Activated CD4-positive, CD25-positive, alpha-beta regulatory T cell treated with anti-CD3 and anti-CD28 coated beads, Interleukin-2, amount 50 U/mL, for 72 hours (primary cell): ENCODE measurements at places on chromosomes 12 and 14.

- DNase-seq = no peak
These were observed 2.4 kb upstream of the ERC1 start for GRCh38 chr12:988646-989045.

- DNase-seq = no peak
These were observed 238.0 kb upstream of the DDHD1 start for GRCh38 chr14:53391156-53391555.

DNA sequence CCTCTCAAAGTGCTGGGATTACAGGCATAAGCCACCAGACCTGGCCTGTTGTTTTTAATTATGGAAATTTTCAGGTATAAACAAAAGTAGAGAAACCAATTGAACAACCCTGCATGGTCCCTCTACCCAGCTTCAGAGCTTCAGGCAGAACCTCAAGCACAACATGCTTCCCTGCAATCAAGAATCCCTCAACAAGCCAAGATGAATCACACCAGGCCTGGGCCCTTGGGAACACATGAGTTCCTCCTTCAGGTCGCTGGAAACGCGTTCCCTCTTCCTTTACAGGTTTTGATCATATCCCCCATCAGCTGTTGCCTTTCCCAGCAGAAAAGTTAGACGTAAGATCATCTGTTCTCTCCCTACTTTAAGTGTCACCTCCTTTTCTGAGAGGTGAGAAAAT, 20.5 kb upstream of the CORO1C start:
- no peak for DNase-seq

GRCh38 chr14:63972323-63972932, 119.6 kb downstream of the SYNE2 start:
- DNase-seq = no peak

GRCh38 chr12:109879351-109880042, 844 bp downstream of the GLTP start:
- DNase-seq = no peak

DNA sequence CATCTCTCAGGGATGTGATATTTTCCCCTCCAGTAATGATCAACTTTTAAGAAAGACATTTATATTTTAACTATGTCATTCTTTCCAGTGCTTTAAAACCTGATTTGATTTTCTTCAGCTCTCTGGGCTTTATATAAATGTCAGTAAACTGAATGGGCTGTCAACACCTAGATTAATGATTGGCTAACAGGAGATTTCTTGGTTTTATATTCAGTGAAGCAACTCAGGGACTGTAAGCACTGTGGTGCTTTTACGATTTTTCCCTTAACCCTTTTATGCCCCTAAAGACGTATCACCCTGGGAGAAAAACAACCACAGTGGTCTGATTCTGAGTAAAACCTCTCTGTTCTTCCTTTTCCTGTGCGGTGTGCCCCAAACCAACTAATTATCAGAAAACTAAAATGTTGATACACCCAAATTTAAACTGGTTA, 38.0 kb downstream of the PTGER2 start:
- no peak for DNase-seq

GRCh38 chr12:124433147-124433874, 134.1 kb downstream of the NCOR2 start:
- no peak for DNase-seq

- no peak for DNase-seq
These were observed 867.2 kb downstream of the BCL11B start for GRCh38 chr14:98404811-98405210.

- DNase-seq = no peak
These were observed 41.2 kb downstream of the COCH start for GRCh38 chr14:30915596-30915995.

DNA sequence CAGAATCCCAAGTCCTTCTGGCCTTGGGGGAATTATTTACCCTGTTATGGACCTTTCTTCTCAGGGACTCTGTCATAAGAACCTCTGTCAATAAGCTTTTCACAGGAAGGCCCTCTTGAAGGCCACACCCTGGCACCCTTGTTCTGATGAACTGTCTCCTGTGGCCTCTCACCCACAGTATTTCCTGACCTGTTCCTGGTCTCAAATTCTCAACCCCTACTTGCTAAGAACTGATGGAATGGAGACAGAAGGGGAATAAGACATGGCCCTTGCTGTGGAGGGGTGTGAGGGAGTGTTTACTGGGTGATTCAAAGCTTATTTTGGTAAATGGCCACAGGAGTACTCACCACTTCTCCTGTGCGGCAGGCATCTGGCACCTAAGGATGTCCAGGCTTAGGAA, 1082.9 kb downstream of the BCL11B start:
- DNase-seq = no peak

DNA sequence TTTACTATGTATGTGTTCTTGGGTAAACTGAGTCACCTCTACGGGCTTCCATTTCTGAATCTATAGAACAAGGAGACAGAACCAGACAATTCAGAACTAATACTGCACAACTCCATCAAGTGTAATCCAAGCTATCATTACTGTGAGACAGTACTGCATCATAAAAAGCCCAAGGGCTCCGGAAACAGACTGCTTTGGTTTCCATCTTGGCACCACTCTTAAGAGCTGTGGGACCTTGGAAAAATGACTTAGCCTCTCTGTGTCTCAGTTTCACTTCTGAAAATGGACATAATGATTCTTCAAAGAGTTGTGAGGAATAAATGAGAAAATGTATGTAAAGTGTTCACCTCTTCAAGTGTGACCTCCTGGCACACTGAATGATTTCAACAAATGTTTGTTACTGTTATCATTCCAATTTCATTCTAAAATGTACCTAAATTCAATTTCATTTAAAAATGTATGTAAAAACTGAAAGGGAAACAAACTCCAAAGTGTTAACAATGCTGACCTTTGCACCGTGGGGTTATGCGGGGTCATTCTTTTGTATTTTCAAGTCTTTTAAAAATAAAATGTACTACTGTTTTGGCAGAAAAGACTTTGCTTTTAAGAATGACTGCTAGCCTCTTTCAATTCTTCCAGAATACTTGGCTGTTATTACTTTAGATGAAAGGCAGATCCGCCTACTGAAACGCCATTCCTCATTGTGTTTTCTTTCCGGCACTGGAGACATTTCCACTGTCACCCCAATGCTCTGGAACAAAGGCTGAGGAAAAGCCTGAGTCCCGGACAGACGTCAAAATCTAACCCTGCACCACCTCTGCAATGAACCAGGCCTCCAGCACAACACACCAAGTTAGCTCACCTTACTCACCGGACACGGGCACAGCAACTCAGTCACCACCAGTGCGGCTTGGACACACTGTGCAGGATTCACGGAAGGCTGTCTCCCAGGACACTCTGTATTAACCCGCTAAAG, 62.8 kb downstream of the TMCC3 start:
- DNase-seq = no peak

GRCh38 chr12:104752881-104753280, 205.2 kb downstream of the SLC41A2 start:
- no peak for DNase-seq

GRCh38 chr14:70189456-70190077, 816 bp upstream of the SLC8A3 start:
- no peak for DNase-seq

DNA sequence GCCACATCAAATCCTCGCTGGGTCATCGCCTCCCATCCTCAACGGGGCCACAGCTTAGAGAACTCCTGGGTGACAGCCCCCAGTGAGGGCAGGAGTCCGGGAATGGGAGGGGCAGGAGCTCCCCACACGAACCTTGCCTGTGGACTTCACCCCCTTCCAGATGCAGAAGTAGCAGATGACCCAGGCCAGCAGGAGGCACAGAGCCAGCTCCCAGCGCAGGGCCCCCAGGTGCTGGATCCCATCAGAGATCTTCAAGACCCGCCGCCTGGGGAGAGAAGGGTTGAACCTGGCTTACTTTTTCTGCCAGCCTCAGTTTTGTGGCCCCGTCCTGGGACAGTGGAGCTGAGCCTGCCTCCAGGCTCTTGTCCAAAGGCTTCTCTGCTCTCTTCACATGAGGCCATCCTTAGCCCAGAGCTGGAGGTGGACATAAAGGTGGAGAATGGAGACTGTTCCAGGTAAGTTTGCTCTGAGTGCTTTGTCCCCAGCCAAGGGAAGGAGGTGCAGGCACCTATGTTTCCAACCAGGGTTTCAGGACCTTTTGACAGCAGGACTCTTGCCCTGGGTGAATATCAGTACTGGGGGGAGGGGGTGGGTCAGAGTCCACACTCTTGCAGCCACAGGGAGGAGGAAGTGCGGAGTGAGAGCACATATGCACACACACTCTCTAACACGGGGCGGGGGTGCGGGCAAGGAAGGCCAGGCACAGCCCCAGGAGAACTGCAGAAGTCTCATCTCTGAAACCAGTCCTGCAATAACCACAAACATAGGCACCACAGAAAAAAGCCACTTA, 23.3 kb upstream of the SLC6A12 start:
- DNase-seq = no peak

GRCh38 chr14:35133542-35134328, 11.4 kb downstream of the PRORP start:
- no peak for DNase-seq

DNA sequence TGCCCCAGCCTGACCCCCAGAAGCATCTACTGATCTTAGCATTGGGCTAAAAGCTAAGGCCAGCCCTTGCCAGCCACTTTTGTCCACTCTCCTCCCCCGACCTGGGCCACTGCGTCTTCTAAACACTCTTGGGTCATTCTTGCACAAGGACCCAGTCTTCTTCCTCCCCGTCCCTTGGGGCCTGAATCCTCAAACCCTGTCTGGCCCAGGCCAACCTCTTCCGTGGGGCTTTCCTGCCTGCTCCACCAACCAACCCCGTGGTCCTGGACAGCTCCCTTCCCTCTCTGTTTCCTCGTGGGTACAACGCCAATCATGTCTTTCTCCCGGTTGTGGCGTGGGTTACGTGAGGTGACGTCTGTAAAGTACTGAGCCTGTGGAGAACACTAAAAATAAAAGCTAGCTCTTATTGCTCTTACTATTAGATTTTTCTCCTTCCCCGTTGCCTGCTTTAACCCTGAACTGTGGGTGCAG, 21.5 kb downstream of the FAM222A start:
- no peak for DNase-seq

DNA sequence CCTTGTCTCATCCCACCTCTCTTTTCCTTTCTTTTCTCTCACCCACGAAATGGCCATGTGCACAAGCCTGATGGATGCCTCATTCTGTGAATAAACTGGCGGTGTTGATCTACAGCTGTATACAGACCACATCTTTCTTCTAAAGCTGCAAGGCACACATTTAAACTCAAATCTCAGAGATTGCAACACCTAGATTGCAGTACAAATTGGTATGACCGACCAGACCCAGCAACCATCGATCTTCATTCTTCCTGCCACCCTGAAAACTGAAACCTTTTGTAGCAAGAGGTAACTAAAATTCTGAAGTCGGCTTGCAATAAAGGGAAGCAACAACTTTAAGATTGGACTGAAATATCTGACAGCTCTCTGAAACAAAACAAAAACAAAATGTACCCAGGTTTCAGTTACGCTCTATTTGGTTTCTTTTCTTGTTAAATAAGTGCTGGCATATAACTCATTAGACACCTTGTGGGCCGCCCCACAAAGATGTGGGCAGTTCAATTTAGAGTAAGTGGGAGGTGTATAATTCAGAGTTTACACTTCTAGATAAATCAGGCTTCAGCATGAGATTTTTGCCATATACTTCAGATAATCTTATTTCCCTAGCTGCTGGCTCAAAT, 390.0 kb upstream of the NOVA1 start:
- no peak for DNase-seq

GRCh38 chr12:52130711-52131110, 51.2 kb downstream of the SMIM41 start:
- DNase-seq = no peak

DNA sequence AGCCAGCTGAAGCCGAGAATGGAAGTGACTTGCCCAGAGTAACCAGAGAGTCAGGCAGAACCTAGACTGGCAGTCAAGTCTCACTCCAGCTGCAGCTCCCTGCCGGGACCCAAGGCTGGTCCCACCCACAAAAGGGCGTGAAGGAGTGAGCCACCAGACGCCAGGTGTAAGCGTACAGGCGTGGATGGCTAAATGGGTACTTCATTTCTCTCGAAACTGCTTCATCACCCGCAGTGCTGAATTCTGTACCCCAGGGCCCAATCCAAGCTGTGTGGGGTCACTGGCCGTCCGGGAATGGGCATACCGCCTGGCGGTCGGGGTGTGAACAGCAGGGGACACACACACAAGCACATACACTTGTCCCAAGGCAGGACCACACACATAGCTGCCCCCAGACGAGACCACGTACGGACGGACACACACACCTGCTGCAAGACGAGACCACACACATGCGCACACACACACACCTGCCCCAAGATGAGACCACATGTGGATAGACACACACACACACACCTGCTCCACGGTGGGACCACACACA, 34.8 kb downstream of the DEGS2 start:
- DNase-seq = no peak

DNA sequence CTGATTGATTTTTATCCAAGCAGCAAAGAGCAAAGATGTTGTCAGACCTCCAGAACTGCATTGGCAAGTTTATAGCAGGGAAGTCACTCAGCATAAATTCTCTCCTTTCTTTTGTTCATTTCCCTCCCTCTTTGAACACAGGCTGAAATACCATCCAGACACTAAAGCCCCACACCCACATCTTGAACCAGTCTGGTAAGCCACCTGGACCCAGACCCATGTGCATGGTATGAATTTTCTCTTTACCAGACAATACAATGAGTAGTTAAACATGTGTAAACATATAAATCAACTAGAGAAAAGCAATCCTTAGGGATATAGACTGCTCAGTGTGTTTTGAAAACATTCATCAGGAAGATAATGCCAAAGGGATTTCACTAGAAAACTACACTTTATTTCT, 488.3 kb upstream of the FLRT2 start:
- no peak for DNase-seq

- DNase-seq = no peak
These were observed 98.1 kb downstream of the PHETA1 start for GRCh38 chr12:111270774-111271173.

DNA sequence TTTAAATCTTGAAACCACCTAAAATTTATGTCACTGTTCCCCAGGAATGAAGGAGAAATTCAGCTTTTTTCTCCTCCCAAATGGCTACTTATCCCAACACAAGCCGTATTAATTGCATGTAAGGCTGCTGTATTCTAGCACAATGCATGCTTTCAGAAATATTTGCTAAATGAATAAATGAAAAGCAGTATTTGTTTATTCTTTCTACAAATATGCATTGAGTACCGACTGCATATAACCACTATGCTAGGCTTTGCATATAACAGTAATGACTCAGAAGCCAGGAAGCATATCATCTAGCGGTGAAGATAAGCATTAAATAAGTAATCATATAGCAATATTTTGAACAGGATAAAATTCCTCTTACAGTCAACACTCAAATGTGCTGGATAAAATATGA, 5.7 kb upstream of the LRR1 start:
- DNase-seq = no peak

GRCh38 chr12:45357539-45358417, 141.9 kb downstream of the ANO6 start:
- no peak for DNase-seq

GRCh38 chr12:100356644-100357223, at the start of gene SLC17A8:
Gene SLC17A8, plus strand, starts transcription at chr12:100357074. Its CDS starts 318 bp downstream, at chr12:100357392.
- no peak for DNase-seq

- no peak for DNase-seq
These were observed 292.9 kb downstream of the DAD1 start for GRCh38 chr14:22296088-22296487.
